ENCODE measurements at places on chromosomes 2 and 18.

- no peak for DNase-seq
Measured at GRCh38 chr2:173016451-173016850, 59.2 kb upstream of the MAP3K20 start.

DNA sequence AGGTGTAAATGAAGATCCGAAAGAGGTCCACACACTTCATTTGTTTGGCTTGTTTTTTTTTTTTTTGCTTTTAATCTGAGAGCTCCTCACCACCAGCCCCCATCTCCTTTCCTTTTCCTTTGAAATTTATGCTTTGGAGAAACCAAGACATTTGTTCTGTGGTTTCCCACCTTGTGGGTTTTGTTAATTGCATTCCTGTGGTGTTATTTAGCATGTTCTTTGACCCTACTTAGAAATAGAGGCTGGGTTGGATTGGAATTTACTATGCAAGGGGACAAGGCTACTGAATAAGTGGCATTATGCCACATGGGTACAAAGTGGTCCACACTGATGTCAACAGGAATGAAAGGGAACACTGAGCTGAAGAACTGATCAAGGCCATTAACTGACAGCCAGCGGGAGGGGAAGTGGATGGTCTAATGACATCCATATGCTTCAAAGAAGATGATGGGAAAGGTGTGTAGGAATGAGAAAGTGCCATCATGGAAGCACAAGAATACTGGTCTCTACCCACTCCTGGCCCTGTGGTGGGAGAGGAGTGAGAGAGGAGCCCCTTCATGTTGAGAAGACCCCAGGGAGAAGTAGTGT, 8.9 kb downstream of the CCL20 start:
- DNase-seq, result no peak

DNA sequence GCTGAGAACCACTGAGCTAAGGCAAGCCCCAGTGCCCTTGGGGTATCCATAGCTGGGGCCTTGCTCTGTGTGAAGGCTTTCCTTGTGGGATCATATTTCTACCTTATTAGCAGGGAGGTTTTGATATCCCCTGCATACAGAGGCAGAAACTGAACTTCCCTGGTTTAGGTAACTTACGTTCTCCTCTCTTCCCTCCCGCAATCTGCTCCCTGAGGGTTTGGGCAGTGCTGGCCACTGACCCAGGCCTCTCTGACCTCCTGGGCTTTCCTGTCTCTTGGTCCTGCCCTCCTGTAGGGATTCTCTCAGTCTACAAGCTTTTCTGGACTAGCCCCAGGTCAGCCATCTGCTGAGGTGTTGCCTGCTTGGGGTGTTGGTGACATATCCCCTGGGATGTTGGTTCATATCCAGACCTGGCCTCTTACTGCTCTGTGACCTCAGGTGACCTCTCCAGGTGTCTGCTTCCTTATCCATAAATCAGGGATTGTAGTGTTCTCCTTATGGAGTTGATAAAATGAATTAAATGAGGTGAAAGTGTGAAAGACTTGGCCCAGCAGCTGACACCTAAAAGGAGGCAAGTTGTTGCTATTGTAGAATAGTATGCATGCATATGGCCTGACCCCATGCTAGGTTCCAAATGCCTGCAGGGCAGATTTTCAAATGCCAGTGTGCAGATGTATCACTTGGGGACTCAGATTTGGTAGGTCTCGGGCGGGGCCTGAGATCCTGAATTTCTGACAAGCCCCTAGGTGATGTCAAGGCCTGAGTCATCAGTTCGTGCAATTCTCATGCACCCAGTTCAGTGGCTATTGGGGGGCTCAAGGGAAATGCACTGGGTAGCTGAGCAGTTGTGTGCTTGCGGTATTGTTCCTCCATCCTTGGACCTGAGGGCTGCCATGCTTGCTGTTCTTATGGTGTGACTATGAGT, 106.6 kb downstream of the FHOD3 start:
- DNase-seq, result no peak

GRCh38 chr2:157911750-157912149, 35.6 kb upstream of the ACVR1 start:
- DNase-seq, result no peak

- no peak for DNase-seq
Measured at GRCh38 chr2:42658306-42658705, 89.9 kb downstream of the MTA3 start.

All from psoas muscle (tissue), 8 donors.